ENCODE measurements at places on chromosomes 6 and 20.

DNA sequence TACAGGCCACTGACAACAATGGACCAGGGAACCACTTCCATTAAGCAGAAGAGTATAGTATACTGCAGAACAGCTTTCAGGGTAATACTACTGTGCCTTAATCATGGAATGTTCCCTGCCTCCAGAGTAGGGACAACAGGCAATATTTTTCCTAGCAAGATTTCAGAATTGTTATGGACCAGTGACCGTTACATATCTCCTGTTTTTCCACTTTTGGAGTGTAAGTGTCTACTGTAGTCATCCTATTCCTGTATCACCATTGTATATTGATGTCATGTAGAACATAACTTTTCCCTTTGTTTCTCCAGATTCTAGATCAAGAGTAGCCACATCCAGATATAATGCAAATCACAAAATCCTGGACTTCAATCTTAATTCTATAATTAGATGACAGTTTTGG lies 1.9 kb upstream of the GJE1 start:
- DNase-seq: no peak

GRCh38 chr6:73369563-73369962 lies at the start of gene OOEP:
Gene OOEP, minus strand, starts transcription at chr6:73369897. Its CDS starts 105 bp downstream, at chr6:73369792.
- no peak for DNase-seq

DNA sequence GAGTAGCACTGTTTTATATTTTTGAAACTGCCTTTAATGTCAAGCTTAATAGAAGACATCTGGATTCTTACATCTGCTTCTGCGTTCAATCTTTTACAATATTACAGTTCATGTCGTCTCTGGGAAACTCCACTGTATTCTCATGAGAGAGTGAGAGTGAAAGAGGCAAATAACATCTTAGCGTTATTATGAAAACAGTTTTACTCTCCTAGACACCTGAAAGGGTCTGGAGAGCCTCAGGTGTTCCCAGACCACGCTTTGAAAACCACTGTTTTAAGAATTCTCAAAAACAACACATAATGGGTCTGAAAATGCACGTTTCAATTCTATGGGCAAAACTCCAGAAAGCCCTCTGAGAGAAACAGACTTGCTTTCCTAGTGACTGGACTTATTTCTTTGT lies 63.3 kb downstream of the ARHGAP18 start:
- DNase-seq: no peak

DNA sequence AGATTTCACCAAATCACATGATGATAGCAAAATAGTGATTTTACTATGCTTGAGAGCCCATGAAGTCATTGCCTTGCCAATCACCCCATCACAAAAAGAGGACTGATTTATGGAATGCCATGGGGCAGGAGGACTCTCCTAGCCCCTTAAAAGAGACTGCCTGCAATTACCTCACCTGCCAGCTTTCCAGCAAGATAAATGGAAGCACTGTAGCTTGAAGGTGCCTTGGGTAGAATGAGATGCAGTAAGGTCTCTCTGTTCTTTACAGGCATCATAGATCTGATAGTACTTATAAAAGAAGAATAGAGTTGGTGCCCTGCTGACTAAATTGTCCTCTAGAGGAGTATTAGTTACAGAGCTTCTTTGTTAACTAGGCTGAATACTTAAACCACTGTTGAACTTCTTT lies 242.3 kb downstream of the TMEM242 start:
- no peak for DNase-seq

DNA sequence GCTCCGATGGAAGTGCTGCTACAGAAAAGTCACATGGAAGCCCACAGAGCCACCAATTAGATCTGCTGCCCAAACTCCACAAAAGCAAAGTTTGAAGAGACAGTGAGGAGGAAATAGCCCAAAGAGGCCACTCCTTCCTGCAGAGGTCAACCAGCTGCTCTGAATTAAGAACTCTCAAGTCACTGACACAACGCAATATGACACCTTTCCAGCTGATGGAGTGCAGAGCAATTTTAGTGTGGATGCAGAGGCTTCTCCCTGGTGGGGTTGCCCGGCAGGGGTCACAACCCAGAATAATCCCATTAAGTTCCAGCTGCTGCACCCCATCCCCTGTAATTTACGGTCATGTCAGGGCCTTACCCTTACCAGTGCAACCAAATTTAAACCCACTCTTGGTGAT lies 361.9 kb upstream of the JARID2 start:
- DNase-seq: no peak

DNA sequence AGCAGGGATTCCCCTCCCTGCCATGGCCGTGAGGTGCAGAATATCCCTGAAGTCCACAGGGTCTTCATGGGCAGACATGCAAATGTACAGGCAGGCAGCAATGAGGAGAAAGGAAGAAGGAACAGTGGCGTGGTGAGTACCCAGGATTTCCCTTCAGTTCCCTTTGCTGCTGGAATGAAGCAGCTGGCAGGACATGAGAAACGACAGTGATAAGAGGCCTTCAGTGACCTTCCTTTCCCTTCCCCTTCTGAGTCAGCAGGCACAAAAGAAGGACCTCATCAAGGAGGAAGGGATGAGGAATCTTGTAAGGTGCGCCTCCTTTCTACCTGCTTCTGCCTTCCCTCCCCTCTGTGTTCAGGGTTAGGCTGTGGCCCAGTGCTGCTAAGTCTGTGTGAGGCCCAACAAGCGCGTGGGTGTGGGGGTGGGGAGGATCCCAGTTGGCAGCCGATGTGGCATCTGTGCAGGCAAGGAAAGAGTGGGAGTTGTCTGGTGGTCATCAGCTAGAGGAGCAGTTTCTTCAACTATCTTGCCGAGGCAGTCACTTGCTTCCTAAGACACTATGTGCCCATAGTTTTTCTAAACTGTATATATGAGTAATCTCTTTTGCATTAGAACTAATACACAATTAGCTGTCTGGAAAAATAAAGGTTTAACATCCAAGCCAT lies 29.5 kb upstream of the FBXO9 start:
- no peak for DNase-seq

DNA sequence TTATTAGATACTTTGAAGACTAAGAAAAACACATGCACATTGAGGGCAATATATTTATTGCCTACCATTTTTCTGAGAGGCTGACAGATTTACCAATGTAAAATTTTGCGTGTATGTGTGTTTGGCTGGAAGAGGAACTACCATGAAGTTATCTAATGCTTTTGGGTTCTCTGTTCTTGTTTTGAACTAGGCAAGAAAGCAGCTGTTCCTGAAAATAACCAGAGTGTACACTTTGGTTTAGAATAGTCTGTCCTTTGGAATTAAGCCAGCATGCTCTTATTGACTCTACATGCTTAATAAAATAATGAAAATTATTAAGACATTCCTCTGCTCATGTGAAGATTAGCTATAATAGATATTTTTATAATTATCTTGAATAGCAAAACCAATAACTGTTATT lies 129.2 kb downstream of the MYB start:
- no peak for DNase-seq

- no peak for DNase-seq
Observed at GRCh38 chr20:58717278-58718091, 24.9 kb downstream of the NPEPL1 start.

- no peak for DNase-seq
Observed at GRCh38 chr6:55496201-55496600, 82.8 kb downstream of the HMGCLL1 start.

DNA sequence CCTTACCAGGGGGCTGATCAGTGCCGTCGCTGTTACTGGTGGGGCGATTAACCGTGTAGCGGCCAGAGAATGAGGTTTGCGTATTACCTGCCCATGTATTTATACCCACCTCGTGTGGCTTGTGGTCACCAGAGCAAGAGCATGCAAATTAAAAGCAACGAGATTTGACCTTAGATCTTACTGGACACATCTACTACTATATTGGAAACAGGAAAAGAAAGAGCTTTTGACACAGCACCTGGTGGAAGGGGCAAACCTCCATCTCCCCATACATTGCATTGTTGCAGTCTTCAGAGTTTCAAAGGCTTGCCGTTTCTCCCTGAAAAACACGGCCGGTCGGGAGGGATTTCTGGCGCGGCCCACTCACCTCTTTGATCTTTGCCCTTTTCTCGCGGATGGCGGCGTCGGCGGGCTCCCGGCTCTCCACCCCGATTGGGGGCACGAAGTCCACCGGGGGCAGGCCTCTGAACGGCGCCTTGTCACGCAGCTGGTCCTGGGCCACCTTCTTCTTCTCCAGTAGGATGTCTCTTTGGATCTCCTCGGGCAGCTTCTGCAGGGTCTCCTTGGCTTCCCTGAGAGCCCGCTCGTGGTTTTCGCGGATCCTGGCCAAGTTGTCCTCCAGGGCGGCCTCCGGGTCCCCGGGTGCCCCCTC lies 1.3 kb downstream of the MAN1A1 start:
- DNase-seq: peak; percentile 18

GRCh38 chr6:116764961-116765841 lies at the start of gene FAM162B:
Gene FAM162B, minus strand, starts transcription at chr6:116765719. Its CDS starts 143 bp downstream, at chr6:116765576.
- no peak for DNase-seq

- peak; percentile 88 for DNase-seq
Observed at GRCh38 chr6:80541181-80541580, 434.7 kb downstream of the BCKDHB start.

- DNase-seq: no peak
Observed at GRCh38 chr6:26225848-26226578, 138.8 kb downstream of the HFE start.
